GM04503 (cell line): ENCODE measurements at places on chromosomes 6 and 20.
A peak's percentile ranks its signal among the peaks of the same experiment; 100 is the strongest.

DNA sequence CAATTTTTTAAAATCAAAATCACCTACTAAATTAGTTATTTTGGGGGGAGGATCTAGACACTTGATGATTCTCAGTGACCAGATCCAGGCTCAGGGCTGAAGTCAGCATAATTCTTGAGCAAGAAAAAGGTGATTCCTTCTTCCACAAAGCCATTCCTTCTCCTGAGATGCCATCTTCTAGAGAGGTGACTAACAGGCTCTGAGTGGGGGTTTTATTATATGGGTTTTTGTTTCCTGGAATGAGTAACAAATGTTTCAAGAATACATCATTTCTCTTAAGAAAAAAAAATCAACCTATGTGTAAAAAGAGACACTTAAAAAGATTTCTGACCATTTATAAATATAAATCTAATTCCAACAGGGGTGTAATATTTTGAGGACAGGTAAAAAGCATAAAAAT lies 154.3 kb downstream of the NFATC2 start:
- no peak for DNase-seq

- DNase-seq = no peak
Measured at GRCh38 chr6:84771125-84771755, 6.8 kb upstream of the TBX18 start.

DNA sequence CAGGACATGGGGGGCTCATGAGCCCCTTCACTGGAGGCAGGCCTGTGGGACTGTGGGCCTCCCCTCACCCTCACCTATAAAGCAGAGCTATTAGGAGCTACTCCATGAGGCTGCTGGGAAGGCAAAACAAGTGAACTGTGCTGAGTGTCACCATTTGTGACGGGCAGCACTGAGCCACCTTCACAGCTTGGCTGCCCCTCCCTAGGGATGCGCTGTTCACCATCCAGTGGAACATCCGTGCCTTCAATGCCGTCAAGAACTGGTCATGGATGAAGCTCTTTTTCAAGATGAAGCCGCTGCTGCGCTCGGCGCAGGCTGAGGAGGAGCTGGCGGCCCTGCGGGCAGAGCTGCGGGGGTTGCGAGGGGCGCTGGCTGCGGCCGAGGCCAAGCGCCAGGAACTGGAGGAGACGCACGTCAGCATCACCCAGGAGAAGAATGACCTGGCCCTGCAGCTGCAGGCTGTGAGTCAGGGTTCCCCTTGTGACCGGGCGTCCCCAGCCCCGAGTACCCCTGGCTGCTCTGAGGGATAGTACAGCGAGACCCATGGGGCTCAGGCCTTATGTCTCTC lies 38.4 kb downstream of the MYH7B start:
- no peak for DNase-seq

DNA sequence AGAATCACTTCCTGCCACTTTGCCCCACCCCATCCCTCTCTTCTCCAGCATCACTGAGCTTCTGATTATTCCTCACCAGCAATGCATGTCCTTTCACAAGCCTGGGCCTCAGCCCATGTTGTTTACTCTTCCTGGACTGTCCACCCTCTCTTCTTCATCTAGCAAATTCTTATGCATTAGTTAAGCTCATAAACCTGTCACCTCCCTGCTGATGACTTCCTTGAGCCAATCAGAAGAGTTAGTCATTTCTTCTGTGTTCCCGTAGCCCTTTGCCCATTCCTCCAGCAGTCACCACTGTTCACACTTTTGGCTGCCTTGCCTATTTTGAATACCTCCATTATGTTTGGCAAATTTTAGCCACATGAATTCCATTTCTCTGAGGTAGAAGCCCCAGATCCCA lies 4.1 kb upstream of the CRYBG1 start:
- peak; percentile 23 for DNase-seq

GRCh38 chr6:134937426-134937825 lies 12.5 kb downstream of the ALDH8A1 start:
- DNase-seq = no peak

- no peak for DNase-seq
Measured at GRCh38 chr20:35988910-35989463, 20.6 kb downstream of the CNBD2 start.

- DNase-seq = no peak
Measured at GRCh38 chr6:1705630-1706029, 95.9 kb downstream of the FOXC1 start.

DNA sequence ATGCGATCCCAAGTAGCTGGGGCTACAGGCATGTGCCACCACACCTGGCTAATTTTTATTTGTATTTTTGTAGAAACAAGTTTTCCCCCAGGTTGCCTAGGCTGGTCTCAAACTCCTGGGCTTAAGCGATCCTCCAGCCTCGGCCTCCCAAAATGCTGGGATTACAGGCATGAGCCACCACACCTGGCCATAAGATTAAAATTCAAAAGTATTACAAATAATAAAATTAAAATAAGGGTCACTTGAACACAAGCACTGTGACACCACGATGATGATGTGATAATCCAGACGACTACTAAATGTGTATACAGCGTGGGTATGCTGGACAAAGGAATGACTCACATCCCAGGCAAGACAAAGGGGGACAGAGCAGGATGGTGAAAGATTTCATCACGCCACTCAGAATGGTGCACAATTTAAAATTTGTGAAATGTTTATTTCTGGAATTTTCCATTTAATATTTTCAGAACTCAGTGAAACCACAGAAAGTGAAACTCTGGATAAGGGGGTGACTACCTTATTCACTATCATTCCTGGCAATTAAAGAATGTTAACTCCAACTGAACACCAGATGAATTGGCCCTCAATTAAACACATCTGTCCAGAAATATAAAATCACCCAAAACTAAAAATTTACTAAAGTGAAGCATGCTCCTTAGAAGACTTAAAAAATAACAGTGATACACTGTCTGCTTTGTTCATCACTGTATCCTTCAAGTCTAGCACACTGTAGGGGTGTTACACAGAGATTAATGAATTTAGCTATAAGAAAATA lies 13.1 kb downstream of the B4GALT5 start:
- DNase-seq = no peak

- no peak for DNase-seq
Measured at GRCh38 chr6:108966855-108967755, 118.9 kb downstream of the ARMC2 start.

DNA sequence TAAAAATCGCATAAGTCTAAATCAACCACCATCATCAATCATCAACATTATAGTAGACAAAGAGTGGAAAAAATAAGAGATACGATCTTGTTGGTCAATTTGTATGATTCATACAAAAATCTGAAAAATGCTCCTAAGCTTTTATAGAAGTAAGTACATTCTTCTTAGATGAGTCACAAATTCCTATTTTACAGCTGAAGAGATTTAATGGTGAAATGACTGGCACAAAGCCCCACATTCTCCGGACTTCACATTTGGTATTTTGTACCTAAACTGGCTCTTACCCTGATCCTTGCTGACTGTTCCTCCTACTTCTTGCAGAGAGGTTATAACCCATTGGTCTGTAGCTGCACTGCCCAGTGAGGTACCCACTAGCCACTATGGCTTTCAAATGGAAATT lies 29.9 kb upstream of the PREP start:
- DNase-seq = peak; percentile 79

GRCh38 chr20:53346335-53346648 lies 247.3 kb downstream of the ZNF217 start:
- DNase-seq = no peak

DNA sequence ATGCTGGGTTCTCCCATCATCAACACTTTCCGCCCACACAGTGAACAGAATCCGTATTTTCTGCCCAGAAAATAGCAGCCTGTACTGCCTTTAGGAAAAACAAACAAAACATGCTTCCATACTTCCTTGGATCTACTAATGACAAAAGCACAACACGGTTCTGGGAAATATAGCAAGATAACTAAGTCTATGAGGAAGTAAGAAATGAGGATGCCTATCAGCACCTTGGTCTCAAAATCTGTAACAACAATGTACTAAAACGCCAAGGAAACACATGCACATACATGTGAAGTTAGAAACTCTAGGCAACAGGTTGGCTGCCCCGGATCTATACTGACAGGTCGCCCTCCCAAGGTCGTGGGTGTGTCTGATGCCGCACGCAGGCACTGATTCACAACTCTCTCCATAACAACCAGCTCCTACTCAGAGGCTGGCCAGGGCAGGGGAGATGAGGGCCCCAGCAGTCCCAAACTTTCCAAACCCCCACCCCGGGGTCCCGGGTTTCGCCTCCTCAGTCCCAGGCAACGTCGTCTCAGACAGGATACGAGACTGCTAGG lies 710 bp downstream of the BTBD9 start:
- DNase-seq = peak; percentile 19

- no peak for DNase-seq
Measured at GRCh38 chr6:168305096-168305749, 14.4 kb downstream of the DACT2 start.

- DNase-seq = no peak
Measured at GRCh38 chr6:137692806-137693205, 174.3 kb upstream of the TNFAIP3 start.

GRCh38 chr20:59955131-59955796 lies 3.0 kb upstream of the CDH26 start:
- DNase-seq = no peak

GRCh38 chr6:998551-998950 lies 305.6 kb upstream of the EXOC2 start:
- DNase-seq = no peak

- no peak for DNase-seq
Measured at GRCh38 chr20:32252189-32252588, 25.3 kb upstream of the KIF3B start.

DNA sequence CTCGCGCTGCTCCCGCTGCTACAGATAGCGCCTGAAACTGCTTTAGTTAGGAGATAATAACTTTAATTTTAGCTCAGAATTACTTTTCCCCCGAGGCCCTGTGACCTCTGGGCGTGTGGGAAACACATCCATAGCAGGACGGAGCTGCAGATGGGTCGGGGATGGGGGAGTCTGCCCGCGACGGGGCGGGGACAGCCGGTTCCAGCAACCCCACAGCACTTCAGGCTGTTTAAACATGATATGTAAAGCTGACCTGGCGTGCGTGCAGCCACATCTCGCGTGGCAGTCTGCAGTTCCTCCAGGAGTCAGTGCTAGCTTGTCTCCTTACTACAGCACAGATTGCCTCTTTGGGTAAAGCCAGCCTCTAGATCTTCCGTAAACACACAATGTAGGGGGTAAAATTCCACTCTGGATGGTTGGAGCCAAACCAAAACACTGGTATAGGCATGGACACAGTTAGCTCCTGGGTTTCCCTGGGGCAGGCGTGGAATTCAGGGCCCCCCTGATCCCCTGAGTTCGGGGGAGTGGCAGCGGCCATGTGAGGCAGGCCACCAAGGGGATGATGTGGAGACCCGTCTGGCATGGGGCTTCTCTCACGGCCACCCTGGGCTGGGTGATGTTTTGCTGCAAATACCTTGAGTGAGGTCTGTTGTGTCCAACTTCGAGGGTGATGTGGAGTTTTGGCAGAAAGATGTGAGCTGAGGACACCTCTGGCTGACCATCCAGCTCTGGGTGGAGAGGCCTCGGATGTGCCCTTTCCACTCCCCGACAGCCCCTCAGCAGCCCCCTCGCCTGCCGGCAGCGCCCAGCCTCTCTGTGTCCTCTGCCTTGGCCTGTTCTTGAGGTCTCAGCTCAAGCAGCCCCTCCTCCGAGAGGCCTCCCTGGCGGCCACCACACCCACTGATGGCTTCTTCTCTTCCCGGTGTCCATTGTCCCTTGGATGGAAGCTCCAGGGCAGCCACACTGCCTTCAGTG lies 214.5 kb downstream of the TAF4 start:
- no peak for DNase-seq

- DNase-seq = no peak
Measured at GRCh38 chr6:3340894-3341293, 82.1 kb downstream of the PSMG4 start.

DNA sequence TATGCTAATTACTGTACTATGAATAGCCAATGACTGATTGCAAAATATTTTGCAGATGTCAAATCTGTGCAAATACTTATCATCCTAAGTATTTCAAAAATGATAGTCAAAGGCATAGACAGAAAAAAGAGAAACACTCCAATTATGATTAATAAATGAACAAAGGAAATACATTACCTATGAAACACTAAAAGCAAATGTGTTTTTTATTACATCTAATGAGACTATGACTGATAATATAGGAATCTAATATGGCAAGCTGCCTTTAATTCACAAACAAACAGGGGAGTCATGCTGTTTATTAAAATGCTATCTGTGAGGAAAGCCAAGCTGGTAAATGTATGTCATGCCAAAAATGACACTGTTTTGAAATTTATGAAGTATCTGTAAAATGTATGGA lies 713.2 kb upstream of the NRSN1 start:
- no peak for DNase-seq

DNA sequence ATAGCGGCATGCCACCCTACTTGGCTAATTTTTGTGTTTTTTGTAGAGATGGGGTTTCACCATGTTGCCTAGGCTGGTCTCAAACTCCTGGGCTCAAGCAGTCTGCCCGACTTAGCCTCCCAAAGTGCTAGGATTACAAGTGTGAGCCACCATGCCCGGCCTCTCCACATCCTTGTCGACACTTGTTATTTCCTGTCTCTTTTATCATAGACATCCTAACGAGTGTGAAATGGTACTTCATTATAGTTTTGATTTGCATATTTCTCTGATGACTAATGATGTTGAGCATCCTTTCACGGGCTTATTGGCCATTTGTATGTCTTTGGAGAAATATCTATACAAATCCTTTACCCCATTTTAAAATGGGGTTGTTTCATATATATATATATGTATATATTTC lies 39.0 kb upstream of the ASXL1 start:
- DNase-seq = no peak

- DNase-seq = peak; percentile 20
Measured at GRCh38 chr6:32886681-32887383, 32.8 kb downstream of the PSMB9 start.

DNA sequence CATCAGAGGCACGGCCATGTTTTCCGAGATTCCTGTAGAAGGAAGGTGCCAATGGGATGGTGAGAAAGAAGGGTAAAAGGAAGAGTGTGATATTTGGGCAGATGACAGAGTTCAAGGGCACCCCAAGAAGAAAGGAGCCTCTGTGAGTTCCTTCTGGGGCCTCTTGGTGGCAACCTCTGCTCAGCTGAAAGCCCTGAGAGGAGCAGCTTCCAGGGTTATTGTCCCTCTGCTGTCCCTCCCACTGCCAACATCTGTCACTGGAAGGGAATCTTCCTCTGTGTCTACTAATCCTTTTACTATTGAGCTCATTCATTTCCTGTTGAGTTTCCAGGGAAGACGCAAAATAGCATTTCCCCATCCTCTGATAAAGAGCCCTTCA lies 40.0 kb upstream of the KCNK16 start:
- no peak for DNase-seq

DNA sequence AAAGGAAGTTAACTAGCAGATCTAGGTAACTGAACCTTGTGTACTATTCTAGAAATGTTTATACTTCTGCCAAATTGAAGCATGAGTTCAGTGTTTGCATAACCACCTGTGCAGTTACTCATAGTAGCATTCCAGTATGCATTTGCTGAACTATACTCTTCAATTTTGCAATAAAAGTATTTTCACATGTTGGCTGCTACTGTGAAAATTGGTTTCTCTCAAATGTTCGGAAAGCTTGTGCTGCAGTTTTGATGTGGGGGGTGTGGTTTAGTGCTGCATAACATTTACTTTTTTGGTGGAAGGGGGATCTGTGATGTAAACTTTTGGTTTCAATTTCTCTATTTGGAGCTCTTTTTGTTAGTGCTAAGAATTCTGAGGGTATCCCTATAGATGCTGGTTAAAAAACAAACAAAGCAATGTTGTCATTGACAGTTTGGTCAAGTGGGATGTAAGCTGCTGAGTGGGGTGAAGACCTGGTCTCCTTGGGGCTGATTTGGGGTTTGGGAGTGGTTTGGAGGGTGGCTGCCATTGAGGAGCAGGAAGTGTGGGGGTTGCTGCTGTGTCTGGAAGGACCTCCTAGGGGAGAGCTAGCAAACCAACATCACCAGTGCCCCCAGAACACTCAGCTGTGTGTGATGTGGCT lies 87.8 kb downstream of the CARMIL1 start:
- no peak for DNase-seq
